ENCODE measurements at places on chromosomes 6 and 20.

DNA sequence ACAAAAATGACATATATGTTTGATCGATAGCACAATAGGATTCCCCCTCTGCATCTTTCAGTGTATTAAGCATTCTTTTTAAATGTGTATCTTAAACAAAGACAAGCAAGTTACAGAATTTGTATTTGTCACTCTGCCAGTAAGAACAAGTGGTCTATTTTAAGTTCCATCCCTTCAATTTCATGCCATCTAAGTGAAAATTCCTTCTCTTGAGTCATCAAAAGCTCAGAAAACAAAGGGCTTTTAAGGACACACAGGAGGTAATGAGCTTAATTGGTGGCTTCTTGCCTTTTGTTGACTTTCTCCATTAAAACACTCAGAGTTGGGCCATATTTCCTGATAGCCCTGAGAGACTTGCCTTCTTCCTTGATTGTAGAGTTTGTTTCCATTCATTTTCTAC, 547.8 kb downstream of the TENT5A start:
- no peak for DNase-seq

DNA sequence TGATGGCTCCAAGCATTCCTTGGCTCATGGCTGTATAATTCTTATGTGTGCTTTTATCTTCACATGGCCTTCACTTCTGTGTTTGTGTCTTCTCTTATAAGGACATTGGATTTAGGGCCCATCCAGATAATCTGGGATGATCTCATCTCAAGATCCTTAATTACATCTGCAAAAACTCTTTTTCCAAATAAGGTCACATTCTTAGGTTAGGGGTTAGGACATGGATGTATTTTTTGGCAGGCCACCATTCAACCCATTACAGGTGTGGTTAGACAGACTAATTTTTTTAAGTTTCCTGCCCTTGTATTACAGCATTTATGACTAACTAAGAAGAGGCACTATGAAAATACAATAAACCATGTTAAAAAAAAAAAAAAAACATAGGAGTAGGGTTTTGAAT, 254.0 kb downstream of the TPBG start:
- DNase-seq: no peak

DNA sequence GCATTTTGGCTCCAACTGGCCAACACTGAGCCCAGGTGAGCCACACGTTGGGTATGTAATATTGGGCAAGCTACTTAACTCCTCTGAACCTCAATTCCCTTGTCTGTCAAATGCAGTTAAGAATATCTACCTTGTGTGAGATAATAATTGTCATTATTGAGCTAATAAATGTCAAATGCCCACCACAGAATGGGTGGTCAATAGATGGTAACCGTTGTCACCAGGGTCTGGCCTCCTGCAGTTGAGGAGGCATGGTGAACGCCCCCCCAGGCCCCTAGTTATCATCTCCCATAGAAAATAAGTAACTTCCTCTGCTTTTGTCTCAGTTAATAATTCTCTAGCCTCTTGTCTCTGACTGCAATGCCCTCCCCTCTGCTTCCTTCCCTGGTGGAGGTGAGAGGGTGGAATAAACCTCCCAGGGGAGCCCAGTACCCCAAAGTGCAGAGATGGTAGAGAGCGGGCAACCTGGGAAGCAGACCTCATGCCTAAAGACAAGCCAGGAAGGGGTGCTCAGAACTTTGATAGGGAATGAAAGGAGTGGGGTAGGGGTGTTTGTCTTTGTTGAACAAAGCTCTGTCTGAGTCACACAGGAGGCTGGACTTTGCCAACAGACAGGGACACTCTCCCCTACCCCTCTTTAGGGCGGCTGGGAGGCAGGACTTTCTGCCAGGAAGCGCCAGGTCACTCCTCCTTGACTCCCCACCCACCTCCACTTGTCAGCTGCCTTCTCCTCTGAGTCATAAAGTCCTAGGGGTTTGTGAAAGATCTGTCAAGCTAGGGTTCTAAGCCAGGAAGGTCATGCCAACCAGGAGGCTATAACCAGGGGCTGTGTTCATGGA, 1.3 kb upstream of the UNC5CL start:
- no peak for DNase-seq

DNA sequence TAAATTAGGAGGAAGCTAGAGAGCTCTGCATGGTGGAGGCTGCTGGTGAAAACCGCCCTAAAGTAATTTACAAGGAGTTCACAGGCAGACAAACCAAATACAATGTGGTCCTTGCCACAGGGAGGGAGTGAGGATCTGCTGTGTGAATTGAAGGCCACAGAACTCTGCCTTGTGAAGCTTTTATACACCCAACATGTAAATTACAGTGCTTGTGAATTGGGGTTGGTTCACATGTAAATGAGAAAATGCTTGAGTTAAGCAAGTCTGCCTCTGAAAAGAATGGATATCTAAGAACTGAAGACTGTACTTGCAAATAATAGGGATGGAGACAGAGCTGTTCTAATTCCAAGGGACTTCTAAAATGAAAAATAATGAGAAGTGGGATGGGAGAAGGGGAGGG, 194.2 kb downstream of the SLC35F1 start:
- DNase-seq: no peak

DNA sequence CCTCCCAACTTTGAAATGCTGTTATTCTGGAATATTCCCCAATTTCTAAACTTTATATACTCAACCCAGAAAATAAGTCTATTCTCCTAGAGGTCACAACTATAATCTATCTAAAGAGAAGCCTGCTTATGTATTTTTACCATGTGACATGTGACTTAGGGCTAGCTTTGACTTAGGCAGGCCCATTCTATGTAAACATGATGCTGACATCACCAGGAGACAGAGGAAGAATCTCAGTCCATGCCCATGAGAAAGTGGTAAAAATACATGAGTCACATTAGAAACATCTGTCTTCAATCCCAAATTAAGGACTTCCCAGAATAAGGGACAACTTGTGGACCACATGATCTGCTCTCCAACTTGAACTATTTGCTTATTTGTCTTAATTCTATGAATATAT, 113.6 kb upstream of the ID4 start:
- no peak for DNase-seq

GRCh38 chr20:61976263-61976643, 89.4 kb downstream of the TAF4 start:
- DNase-seq: no peak

DNA sequence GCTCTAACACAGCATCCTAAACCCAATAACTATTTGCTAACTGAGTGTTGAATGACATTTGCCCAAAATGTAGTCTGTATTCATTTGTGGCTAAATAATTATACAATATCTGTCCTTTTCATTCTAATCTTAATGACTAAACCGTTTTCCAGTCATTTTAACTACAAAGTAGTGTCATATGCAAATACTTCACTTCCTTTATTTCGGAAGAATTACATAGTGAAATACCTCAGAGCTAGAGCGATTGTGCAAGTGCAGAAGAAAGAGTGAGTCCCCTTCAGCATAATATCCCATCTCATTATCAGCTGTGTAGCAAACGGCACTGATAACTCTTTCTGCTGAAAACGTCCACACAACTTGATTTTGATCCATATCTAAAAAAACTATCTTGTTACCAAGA, 66.2 kb downstream of the ROS1 start:
- no peak for DNase-seq

DNA sequence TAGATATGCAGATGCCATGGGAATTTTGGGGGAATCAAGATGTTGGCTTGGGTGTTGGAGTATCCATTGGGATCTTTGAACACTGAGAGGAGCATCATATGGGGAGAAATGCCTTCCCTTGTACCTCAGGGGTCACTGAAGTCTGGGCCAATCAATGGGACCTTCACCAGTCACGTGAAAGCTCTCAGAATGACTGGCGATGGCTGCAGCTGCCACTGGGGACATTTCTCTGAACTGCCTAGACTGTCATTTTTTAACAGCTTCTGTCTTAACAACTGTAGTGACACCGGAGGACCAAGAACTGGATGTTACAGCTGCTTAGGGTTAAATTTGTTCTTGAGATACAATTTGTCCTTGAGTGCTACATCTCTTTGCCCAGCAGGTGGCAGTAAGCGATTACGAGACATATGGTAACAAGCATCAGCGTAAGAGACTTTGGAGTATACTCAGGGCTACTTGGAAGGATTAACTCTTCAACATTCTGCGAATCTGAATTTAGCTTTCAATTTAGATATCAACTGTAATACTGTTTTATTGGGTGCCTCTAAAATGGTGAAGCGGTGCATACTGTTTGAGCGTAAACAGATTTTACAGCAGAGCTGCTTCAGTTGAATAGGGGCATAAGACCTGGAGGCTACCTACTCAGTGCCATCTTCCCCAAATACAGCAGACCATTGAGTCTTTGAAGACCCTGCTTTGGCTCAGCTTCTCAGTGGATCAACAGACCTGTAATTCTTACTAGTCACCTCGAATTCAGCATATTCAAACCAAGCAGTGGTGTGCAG, 36.0 kb downstream of the CCN2 start:
- DNase-seq: peak; percentile 79

DNA sequence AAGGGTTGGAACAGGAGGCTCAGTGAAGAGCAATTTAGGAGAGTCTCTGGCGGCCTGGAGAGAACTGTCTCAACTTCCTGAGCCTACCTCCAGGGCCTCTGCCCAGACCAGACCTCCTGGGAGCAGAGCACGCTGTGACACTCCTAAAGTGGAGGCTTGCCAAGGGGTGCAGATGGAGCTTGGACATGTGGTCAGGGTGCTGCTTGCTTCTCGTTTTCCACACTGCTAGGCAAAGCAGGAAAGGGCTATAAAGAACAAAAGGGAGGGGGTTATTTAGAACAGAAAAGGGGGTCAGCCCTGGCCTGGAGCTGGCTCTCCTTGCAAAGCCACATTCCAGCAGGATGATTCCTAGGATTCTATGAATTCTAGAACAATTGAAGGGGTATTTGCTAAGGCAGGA, 145.7 kb upstream of the GGTLC1 start:
- DNase-seq: no peak

GRCh38 chr20:47743671-47744070, 41.6 kb downstream of the SULF2 start:
- no peak for DNase-seq

- no peak for DNase-seq
Measured at GRCh38 chr6:93453956-93454355, 34.6 kb upstream of the EPHA7 start.

GRCh38 chr6:80003826-80004172, 650 bp upstream of the TTK start:
- no peak for DNase-seq

GRCh38 chr20:44445742-44446710, 29.6 kb upstream of the TTPAL start:
- DNase-seq: no peak

DNA sequence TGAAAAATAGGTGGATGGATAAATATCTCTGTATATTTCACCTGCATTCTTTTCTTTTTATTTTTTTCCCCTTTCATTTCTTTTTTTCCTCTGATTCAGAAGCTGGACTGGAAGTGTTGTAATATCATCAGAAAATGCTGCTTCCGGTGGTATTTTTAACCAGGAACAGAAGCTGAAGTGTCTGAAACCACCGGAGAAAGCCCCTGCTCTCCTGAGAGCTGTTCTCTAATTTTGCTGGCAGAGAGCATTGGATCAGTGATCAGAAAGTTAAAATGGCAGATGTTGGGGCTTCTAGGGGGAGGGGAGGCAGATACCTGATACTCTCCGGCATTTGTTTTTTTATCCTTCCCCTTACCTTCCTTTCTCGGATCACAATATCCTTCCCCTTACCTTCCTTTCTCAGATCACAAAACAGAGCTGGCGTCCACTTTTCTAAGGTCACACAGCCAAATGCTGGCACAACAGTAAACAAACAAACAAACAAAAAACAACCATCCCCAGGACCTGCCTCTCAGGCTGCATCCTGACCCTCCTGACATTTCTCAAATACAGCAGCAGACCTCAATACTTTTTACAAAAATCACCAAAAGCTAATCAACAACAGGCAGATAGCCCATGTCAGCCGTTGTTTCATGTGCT, 143.2 kb upstream of the ZNF217 start:
- peak; percentile 58 for DNase-seq

GRCh38 chr6:77876300-77876699, 223.5 kb downstream of the MEI4 start:
- DNase-seq: no peak

- peak; percentile 32 for DNase-seq
Measured at GRCh38 chr6:42899871-42900270, 16.0 kb upstream of the PTCRA start.

GRCh38 chr20:22223236-22223635, 361.1 kb downstream of the FOXA2 start:
- no peak for DNase-seq

GRCh38 chr6:128463942-128464341, 56.5 kb downstream of the PTPRK start:
- peak; percentile 36 for DNase-seq

DNA sequence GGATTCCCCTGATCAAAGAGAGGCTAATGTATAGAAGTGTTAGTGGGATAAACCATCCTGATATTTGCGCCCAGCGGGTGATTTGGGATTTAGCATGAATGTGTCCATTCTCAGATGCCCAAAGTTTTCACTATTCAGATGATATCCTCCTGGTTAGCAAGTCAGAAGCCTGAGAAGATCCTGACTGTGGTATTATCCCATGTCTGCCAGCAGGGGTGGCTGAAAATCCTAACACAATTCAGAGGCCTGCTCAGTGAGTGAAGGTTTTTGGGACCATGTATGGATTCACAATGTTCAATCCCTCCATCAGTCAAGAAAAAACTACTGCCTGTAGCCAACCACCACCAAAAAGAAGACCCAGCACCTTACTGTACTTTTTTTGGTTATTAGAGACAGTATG, 34.1 kb upstream of the SPACA1 start:
- DNase-seq: no peak

DNA sequence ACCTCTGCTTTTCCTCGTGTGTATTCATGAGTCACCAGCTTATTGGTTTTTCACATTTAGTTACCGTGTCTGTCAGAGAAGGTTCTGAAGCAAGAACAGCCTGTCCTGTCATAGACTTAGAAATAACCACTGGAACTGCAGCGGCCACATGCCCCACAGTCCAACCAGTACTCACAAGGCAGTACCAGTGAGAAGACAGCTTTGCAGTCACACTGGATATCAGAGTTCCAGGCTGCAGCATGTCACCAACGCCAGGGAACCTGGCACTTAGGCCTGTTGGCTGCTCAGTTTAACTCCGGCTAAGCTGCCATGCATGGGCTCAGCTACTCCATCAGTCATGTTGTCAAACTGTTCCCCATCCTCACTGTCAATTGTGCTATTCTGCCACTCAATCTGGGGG, 40.1 kb downstream of the ADNP start:
- DNase-seq: no peak
